ENCODE measurements at places on chromosomes 16 and 17.

- H3K4me1 ChIP-seq: peaks cover 6% of the 10 kb centered on the region
- no peak overlapping the region for H3K27ac ChIP-seq
- no peaks in the 10 kb centered on the region for H3K27me3 ChIP-seq
- DNase-seq: no peak
- H3K4me3 ChIP-seq: no peak overlapping the region
- H3K36me3 ChIP-seq: peaks cover 8% of the 10 kb centered on the region
Observed at GRCh38 chr17:63579633-63580032, 21.1 kb upstream of the TACO1 start.

DNA sequence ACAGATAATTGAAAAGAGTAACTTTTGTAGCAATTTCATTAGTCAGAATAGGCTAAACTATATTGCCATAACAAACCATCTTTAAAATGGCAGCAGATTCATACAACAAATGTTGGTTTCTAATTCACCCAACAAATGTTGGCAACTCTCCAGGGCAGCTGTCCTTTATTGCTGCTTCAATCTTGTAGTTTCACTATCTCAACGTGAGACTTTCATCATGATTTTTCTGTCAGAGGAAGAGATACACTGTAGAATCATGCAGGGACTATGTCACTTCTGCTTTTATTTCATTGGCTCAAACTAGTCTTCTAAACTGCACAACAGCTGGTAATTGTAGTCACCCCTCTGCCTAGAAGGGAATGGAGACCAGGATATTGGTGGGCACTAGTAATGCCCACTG lies 174.2 kb downstream of the TANC2 start:
- DNase-seq: no peak
- no peaks in the 10 kb centered on the region for H3K4me1 ChIP-seq
- H3K27ac ChIP-seq: no peak overlapping the region
- H3K27me3 ChIP-seq: no peaks in the 10 kb centered on the region

- no peaks in the 10 kb centered on the region for H3K36me3 ChIP-seq
- no peak overlapping the region for H3K4me3 ChIP-seq
- H3K27ac ChIP-seq: no peak overlapping the region
- no peaks in the 10 kb centered on the region for H3K4me1 ChIP-seq
- no peak for DNase-seq
Observed at GRCh38 chr17:15180121-15180561, 85.0 kb downstream of the PMP22 start.

DNA sequence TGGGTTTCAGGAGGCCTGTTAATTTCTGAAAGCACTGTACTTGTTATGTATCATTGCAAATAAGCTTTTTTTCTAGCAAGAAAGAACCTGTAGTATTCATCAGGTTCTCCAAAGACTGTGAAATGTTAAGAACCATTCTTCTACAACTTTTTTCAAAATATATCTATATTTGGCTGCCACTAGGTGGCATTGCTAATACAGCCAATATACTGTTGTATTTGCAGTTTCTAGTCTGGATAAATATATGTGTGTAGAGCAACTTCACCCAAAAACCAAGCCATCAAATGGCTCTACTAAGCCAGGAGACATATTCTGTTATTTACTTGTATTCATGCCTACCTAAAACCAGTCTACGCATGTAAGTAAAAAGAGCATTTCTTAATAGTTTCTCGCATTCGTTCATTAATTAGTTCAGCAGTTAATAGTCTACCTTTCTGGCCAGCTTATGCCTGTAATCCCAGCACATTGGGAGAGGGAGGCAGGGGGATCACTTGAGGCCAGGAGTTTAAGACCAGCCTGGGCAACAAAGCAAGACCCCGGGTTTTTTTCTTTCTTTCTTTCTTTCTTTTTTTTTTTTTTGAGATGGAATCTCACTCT lies 39.5 kb downstream of the VMP1 start:
- H3K27me3 ChIP-seq: no peaks in the 10 kb centered on the region
- DNase-seq: peak; percentile 38
- H3K36me3 ChIP-seq: peaks cover 2% of the 10 kb centered on the region
- H3K4me3 ChIP-seq: no peak overlapping the region
- no peak overlapping the region for H3K27ac ChIP-seq
- no peaks in the 10 kb centered on the region for H3K4me1 ChIP-seq

GRCh38 chr16:28982949-28983348 lies 1.9 kb upstream of the LAT start:
- H3K27ac ChIP-seq: no peak overlapping the region
- H3K4me3 ChIP-seq: no peak overlapping the region
- DNase-seq: no peak
- peaks cover 1% of the 10 kb centered on the region for H3K36me3 ChIP-seq
- no peaks in the 10 kb centered on the region for H3K27me3 ChIP-seq

- peaks cover 4% of the 10 kb centered on the region for H3K4me1 ChIP-seq
- no peaks in the 10 kb centered on the region for H3K27me3 ChIP-seq
- H3K27ac ChIP-seq: no peak overlapping the region
- no peaks in the 10 kb centered on the region for H3K36me3 ChIP-seq
- no peak for DNase-seq
Observed at GRCh38 chr16:69767459-69768229, 5.5 kb downstream of the WWP2 start.

DNA sequence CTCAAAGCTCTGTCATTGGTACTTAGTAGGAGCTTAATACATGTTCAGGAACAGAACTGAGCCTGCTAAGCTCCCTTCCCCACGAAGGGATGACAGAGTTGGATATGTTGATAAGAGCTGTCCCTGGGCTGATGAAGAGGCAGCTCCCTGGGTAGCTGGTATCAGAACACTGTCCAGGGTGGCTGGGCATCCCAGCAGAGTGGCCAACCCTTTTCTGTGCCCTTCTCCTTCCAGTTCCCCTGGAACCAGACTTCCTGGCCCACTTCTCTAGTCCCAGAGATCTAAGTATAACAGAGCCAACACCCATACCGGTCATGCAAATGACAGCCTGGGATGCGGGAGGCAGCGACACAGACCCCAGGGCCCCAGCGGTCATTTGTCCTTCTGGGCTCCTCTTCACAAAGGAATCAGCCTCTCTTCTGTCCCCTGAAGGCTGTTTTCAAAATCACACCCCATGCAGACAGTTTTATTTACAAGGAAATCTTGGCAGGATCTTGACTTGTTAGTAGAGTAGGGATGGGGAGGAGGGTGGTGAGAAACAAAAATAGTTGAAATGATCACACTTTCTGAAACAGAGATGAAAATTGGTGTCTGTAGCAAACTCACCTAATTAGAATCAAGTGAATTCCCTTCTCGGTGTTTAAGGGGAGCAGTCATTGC lies 1.4 kb upstream of the RHBDL3 start:
- peaks cover 6% of the 10 kb centered on the region for H3K27me3 ChIP-seq
- no peak for DNase-seq
- peaks cover 4% of the 10 kb centered on the region for H3K4me1 ChIP-seq
- H3K4me3 ChIP-seq: no peak overlapping the region

- H3K36me3 ChIP-seq: peaks cover 5% of the 10 kb centered on the region
- H3K4me1 ChIP-seq: no peaks in the 10 kb centered on the region
- H3K27ac ChIP-seq: no peak overlapping the region
- H3K4me3 ChIP-seq: no peak overlapping the region
Observed at GRCh38 chr17:76090517-76091129, 11.6 kb downstream of the ZACN start.

DNA sequence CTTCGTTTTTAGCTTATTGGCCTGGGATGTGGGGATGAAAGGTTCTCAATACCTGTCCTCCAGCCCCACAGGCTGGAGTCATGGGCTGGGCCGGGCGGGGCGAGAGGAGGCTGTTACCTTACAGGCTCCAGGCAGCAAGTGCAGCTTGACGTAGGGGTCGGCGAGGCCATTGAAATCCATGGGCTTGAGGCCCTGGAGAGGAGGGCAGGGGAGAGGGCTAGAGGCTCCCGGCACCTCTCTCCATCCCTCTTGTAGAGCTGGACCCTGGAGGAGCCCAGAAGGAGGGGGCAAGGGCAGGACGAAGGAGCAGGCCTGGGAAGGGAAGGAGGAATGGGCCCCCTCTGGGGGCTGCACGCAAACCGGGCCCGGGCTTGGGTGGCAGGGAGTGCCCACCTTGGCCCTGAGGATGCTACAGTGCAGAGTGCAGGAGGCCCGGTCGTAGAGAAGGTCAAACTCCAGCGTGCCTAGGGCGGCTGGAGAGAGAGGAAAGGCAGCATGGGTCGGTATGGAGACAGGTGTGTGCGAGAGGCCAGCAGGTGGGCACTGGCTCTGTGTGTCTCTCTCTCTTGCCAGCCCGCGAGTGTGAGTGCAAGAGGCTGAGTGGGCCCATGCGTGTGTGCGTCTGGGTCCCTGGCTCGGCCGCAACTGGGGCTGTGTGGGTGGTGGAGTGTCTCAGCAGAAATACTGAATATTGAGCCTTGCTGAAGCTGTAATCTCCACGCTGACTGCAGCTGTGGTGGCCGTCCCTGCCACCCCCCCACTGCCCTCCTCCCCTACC lies 1.6 kb downstream of the DOC2A start:
- no peaks in the 10 kb centered on the region for H3K4me1 ChIP-seq
- no peaks in the 10 kb centered on the region for H3K27me3 ChIP-seq
- no peaks in the 10 kb centered on the region for H3K36me3 ChIP-seq
- no peak overlapping the region for H3K4me3 ChIP-seq
- DNase-seq: no peak
- H3K27ac ChIP-seq: no peak overlapping the region

DNA sequence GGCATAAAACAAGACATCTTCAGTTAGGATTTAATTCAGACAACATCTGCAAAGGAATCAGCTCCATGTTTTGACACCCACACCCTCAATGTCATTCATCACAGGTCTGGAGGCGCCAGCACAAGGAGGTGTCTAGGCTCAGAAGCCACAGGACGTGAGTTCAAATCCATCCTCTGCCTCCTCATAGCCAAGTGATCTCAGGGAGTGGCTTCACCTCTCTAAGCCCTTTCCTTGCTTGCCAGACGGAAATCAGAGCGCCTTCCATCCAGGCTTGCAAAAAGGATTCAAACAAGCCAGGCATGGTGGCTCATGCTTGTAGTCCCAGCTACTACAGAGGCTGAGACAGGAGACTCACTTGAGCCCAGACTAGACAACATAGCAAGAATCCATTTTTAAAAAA lies 84.6 kb downstream of the GSG1L start:
- no peak overlapping the region for H3K27ac ChIP-seq
- H3K4me1 ChIP-seq: no peaks in the 10 kb centered on the region
- no peaks in the 10 kb centered on the region for H3K27me3 ChIP-seq
- no peaks in the 10 kb centered on the region for H3K36me3 ChIP-seq
- no peak overlapping the region for H3K4me3 ChIP-seq

- no peak overlapping the region for H3K27ac ChIP-seq
- no peaks in the 10 kb centered on the region for H3K36me3 ChIP-seq
- H3K27me3 ChIP-seq: no peaks in the 10 kb centered on the region
- no peak for DNase-seq
Observed at GRCh38 chr17:6547336-6547735, 9.0 kb downstream of the PITPNM3 start.

GRCh38 chr16:70378869-70379493 lies 32.3 kb downstream of the DDX19A start:
- H3K4me3 ChIP-seq: no peak overlapping the region
- no peaks in the 10 kb centered on the region for H3K27me3 ChIP-seq
- no peak for DNase-seq

GRCh38 chr16:72442385-72443158 lies 270.6 kb upstream of the PMFBP1 start:
- H3K27ac ChIP-seq: no peak overlapping the region
- no peak overlapping the region for H3K4me3 ChIP-seq
- no peaks in the 10 kb centered on the region for H3K4me1 ChIP-seq
- H3K36me3 ChIP-seq: no peaks in the 10 kb centered on the region

GRCh38 chr17:51147650-51148049 lies 5.7 kb upstream of the NME1 start:
- H3K36me3 ChIP-seq: no peaks in the 10 kb centered on the region
- no peaks in the 10 kb centered on the region for H3K27me3 ChIP-seq
- H3K4me1 ChIP-seq: 0 out of 2 replicates have a peak, but pooled peaks cover 11% of the 10 kb centered on the region
- H3K27ac ChIP-seq: no peak overlapping the region
- DNase-seq: no peak
- no peak overlapping the region for H3K4me3 ChIP-seq

GRCh38 chr17:56867948-56868376 lies 34.0 kb downstream of the DGKE start:
- H3K27me3 ChIP-seq: no peaks in the 10 kb centered on the region
- no peak for DNase-seq
- H3K4me1 ChIP-seq: 0 out of 2 replicates have a peak, but pooled peaks cover 6% of the 10 kb centered on the region
- no peak overlapping the region for H3K27ac ChIP-seq

- no peaks in the 10 kb centered on the region for H3K27me3 ChIP-seq
- H3K27ac ChIP-seq: no peak overlapping the region
- H3K36me3 ChIP-seq: peaks cover 1% of the 10 kb centered on the region
- H3K4me1 ChIP-seq: peaks cover 35% of the 10 kb centered on the region
Observed at GRCh38 chr16:29761882-29762281, 16.1 kb upstream of the C16orf54 start.

GRCh38 chr17:50339381-50339780 lies 6.5 kb upstream of the XYLT2 start:
- H3K27me3 ChIP-seq: no peaks in the 10 kb centered on the region
- DNase-seq: no peak
- H3K27ac ChIP-seq: no peak overlapping the region
- no peaks in the 10 kb centered on the region for H3K36me3 ChIP-seq
- H3K4me3 ChIP-seq: no peak overlapping the region

- H3K27ac ChIP-seq: no peak overlapping the region
- DNase-seq: no peak
- no peaks in the 10 kb centered on the region for H3K27me3 ChIP-seq
- H3K4me3 ChIP-seq: no peak overlapping the region
- no peaks in the 10 kb centered on the region for H3K4me1 ChIP-seq
- peaks cover 2% of the 10 kb centered on the region for H3K36me3 ChIP-seq
Observed at GRCh38 chr17:2237521-2237921, 66.1 kb downstream of the SMG6 start.

GRCh38 chr17:54754560-54754959 lies 146.1 kb upstream of the TOM1L1 start:
- H3K4me1 ChIP-seq: no peaks in the 10 kb centered on the region
- no peaks in the 10 kb centered on the region for H3K27me3 ChIP-seq
- no peaks in the 10 kb centered on the region for H3K36me3 ChIP-seq
- no peak overlapping the region for H3K27ac ChIP-seq
- H3K4me3 ChIP-seq: no peak overlapping the region

- no peak overlapping the region for H3K4me3 ChIP-seq
- DNase-seq: no peak
- H3K27me3 ChIP-seq: no peaks in the 10 kb centered on the region
- H3K27ac ChIP-seq: no peak overlapping the region
Observed at GRCh38 chr16:66930189-66930588, 4.0 kb downstream of the CIAO2B start.

DNA sequence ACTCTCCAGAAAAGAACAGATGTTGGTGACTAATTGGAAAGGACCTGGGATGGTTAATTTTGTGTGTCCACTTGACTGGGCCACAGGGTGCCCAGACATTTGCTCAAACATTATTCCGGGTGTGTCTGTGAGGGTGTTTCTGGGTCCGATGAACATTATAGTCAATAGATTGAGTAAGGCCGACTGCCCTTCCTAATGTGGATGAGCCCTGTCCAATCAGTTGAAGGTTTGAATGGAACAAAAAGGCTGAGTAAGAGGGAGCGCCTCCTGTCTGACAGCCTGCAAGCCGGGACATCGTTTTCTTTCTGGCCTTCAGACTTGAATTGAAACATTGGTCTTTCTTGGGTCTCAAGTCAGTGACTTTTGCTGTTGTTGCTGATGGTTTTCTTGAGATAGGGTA lies 22.8 kb upstream of the ITPRIPL2 start:
- DNase-seq: no peak
- no peaks in the 10 kb centered on the region for H3K27me3 ChIP-seq
- H3K4me3 ChIP-seq: no peak overlapping the region
- H3K4me1 ChIP-seq: peaks cover 24% of the 10 kb centered on the region
- H3K27ac ChIP-seq: no peak overlapping the region
- no peaks in the 10 kb centered on the region for H3K36me3 ChIP-seq

- no peak overlapping the region for H3K27ac ChIP-seq
- H3K4me3 ChIP-seq: no peak overlapping the region
- DNase-seq: peak; percentile 10
- H3K36me3 ChIP-seq: no peaks in the 10 kb centered on the region
- H3K4me1 ChIP-seq: no peaks in the 10 kb centered on the region
Observed at GRCh38 chr16:79468121-79468552, 132.4 kb downstream of the MAF start.

All from Caco-2 (cell line).